AG09319 (cell line): ENCODE measurements at places on chromosomes 3 and 15.

DNA sequence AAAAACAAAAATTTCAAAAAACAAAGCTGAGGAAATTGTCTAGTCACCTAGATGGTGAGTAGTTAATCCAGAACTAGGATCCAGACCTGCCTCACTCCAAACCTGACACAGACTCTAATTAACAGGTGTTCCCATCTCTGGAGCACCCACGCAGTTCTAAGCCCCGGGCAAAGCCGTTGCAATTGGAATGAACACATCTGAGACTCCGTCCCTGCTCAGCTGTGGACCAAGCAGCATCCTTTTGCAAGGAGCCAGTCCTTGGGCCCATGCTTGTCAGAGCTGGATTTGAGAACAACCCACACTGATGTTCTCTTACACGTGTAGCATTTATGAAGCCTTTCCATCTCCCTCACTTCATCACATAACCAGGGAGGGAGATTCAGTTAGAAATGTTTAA lies 54.8 kb downstream of the LMCD1 start:
- no peak for DNase-seq

DNA sequence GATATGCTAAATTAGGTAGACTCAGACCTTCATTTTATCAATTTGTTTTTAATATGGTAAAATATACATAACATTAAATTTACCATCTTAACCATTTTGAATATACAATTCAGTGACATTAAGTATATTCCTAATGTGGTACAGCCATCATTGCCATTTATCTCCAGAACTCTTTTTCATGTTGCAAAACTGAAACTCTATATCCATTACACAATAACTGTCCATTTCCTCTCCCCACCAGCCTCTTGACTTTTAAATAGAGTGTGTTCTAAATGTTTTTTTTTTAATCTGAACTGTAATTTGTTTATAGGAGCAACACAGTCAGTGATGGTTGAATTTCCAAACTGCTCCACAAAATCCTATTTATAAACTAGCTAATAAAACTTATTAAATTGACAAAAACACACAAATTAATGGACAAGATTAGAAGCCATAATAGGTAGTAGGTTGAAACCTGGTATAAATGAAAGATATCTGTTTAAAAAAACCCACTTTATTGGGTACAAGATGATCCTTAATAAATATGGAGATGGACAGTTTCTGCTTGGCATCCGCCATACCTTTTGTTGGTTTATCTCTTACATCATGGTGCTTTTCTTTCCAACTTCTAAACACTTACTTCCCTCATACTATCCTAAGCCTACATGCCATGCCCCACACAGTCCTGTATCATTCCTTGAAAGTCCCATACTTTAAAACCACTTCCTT lies 142.4 kb downstream of the ZPLD1 start:
- no peak for DNase-seq

DNA sequence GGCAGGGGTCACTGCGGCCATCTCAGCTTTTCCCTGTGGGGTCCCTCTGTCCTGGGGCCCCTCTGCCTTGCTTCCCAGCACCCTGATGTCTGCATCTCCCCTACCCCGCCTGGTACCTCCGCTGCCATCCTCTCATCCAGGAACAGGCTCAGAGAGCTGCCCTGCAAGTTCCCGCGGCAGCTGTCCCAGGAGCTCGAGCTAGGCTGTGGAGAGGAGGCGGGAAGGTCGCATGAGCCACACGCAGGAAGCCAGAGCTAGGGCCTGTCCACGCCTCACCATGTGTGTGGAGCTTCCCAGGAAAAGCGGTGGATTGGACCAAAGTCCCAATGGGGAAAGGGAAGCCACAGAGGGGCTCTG lies 12.5 kb downstream of the PLA2G4B start:
- DNase-seq, result no peak

DNA sequence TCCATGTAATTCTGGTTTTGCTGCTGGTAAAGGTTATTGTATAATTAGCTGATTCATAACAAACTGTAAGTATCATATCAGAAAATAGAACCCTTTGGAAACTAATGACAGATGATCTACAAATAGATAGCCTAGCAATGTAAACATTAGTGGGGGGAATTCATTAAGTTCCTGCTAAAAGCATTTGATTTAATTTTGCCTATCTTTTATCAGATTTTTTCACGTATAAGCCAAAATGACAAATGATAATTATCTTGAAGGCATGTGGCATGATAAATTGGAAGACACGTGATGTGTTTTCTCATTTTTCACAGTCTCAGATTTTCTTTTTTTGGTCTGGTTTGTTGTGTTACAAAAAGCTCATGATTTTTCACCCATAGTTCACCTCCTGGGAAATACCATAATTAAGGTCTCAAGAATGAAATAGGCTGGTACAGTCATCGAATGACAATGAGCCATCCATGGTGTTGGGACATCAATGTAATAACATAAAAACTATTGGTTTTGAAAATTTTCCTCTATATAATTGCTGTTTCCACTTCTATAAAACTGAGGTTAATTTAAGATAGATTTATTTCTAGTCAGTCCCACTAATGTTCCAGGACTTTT lies 325.9 kb upstream of the TBL1XR1 start:
- no peak for DNase-seq

DNA sequence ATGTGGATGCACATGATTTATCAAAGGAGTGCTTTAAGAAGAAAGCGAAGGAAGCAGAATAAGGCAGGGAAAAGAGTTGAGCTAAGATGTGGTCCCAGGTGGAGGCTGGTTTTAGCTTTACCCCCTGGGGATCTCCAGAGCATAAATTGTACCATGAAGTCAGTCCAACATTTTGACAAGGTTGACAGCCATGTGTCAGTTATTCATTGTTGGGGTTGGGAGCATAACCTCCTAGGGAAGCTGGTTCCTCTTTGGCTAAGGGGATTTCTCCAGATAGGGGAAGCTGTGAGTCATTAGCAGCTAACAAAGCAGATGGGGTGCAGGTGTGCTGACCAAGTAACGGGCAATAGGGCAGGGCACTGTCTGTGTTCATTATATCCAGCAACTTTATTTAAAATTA lies 123.7 kb upstream of the IGSF10 start:
- DNase-seq, result no peak

GRCh38 chr3:105473521-105474223 lies 107.0 kb downstream of the ALCAM start:
- DNase-seq, result peak; percentile 24
